ENCODE measurements at places on chromosomes 16 and 17.

DNA sequence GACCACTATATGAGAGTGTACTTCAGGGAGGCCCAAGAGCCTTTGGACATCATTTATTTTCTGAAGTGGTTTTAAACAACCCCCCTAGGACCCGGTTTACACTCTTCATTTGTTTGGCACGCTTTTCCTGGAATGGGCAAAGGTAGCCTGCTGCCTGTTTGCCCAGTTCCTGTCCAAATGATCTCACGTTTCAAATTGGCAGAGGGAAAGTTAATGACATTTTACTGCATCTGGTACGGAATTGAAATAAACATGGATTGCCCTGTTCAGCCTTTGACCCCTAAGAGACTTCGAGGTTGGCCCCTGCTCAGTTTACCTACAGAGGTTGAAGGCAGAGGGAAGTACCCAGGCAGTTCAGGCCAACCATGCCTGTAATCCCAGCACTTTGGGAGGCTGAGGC lies 5.8 kb upstream of the RPRML start:
- no peak for DNase-seq

DNA sequence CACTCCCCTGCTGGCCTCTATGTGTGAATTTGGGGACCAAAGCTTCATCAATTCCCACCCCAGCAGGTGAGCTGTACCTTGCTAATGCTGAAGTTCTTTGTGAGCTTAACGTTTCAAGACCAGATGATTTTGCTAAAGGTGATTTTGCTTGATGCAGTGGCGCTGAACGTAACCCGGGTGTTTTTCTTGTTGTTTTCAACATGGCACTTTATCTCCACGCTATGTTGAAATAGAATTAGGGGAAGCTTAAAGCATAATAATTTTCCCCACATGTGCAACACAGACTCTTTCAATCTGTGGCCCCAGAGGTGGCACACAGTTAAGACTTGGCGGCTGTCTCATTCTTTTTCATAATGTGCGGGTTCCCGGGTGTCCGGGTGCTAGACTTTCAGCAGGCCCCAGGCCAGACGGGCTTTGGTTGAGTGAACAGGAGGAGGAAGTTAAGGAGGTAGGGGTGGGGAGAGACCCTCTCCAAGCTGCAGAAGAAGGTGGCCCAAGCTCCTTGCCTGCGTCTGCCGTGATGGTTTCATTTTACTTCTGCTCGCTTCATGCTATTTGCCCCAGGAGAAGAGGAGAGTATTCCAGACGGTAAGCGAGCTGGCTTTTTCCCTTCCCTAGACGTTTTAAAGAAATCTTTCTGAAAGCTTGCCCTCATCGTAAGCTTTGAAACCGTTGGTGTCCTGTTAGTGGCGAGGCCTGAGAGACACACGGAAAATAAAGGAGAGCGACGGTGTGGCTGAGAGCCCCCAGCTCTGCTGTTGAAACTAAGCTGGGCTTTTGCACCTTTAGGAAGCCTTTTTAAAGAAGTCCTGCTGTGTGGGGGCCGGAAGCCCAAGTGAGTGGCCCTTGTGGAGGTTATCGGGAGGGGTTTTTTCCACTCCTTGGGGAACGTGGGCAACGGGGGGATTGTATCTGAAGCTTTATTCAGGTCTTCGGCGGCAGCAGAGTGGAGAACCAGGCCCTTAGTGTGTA lies 4.2 kb downstream of the FOXC2 start:
- no peak for DNase-seq

GRCh38 chr17:73349138-73349537 lies 37.3 kb upstream of the CDC42EP4 start:
- DNase-seq: no peak

GRCh38 chr16:53784291-53784690 lies 80.3 kb downstream of the FTO start:
- DNase-seq: no peak

DNA sequence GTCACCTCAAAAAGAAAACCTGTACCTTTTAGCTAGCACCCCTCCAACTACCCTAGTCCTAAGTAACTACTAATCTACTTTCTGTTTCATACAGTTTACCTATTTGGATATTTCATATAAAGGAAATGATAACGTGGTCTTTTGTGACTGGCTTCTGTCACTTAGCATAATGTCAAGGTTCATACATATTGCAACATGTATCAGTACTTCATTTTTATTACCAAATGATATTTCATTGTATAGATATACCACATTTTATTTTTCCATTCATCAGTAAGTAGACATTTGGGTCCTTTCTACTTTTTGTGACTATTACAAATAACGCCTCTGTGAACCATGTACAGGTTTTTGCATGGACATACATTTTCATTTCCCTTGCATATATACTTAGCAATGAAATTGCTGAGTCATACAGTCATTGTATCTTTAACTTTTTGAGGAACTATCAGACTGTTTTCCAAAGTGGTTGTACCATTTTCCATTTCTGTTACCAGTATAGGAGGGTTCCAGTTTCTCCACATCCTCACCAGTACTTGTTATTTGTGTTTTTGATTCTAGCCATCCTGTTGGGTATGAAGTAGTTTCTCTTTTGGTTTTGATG lies 23.7 kb downstream of the MOSMO start:
- no peak for DNase-seq

- peak; percentile 53 for DNase-seq
These were observed 612 bp downstream of the CISD3 start for GRCh38 chr17:38730526-38731379.

DNA sequence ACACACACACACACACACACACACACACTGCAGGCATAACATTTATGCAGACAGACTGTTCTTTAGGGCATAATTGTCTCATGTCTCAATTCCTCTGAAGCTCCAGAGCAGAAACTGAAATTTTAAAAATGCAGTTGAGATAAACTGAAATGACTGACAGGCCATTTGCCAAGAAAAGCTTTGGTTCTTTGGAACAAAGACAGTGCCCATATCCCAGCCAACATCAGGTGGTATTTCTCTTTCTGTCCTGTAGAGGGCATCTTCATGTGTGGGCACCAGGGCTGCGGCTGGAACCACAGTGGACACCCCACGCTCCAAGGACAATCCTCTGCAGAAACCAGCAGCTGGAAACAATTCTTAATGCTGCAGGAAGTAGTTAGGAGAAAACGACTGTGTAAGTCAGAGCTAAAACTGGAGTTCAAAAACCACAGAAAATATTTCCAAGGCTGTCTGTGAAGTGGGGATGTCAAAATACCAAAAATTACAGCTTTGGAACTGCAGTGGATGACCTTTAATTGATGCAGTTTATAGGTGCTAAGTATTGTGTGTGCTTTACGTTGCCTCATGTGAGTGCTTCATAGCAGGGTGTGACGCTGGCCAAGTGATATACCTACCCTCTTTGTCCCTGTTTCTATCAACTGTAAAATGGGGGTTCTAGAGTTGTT lies 10.6 kb upstream of the MEFV start:
- DNase-seq: peak; percentile 66

DNA sequence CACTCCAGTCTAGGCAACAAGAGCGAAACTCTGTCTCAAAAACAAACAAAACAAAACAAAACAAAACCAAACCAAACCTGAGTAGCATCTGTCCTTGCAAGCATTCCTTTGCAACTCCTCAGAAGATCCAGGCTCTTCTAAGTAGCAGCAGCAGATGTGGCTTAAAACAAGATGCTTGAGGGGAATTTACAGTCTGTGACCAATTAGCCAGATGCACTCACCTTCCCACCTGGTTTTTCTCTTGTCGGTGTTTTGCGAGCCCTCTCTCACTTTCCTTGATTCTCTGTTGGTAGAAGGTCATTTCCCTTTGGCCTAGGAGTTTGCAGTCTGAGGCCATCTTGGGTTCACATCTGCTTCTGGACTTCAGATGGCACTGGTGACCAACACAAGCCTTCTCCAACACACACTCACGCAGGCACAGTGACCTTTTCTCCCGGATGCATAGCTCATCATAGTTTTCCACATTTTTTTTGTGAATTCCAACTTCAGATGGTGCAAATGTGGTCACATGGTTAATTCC lies 276.8 kb downstream of the STX8 start:
- no peak for DNase-seq

Measured in AG20443 (cell line).